Activated CD4-positive, CD25-positive, alpha-beta regulatory T cell (primary cell): ENCODE measurements at places on chromosomes 6 and 20.

DNA sequence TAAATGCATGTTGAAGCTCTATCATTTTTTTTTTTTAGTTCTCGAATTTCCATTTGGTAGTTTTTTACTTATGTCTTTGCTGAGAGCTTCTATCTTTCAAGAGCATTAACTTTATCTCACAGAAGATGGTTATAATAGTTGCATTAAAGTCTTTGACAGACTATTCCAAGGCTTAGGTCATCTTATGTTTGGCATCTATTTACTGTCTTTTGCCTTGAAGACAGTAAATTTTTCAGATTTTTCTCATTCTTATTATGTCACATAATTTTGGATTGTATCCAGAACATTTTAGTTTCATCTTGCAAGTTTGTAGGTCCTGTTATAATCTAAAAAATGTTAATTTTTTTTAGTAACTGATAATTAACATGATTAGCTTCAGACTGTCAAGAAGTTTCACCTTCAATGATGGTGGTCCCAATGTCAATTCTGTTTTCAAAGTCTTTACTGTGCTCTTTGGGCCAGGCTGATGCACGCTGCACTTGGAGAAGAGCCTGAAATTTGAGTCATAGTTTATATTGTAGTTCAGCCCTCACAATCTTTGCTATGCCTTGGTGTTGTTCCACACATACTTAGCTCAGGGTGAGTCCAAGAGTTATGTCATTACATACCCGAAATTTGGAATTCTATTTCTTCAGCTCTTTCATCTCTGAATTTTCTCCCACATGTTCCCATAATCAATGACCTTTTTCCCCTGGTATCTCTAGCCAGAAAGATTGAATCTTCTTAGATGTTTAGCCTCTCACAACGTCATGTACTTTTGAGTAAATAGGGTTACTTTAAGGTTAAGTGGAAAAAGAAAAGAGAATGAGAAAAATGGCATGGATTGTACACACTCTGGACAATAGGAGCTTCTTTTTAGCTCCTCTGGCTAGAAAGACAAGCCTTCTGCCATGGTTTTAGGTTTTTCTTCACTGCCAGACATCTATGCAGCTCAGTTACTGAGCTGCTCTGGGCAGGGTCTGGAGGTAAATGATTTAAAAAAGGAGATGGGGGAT lies 110.3 kb upstream of the BTBD3 start:
- no peak for DNase-seq

- DNase-seq = no peak
Measured at GRCh38 chr20:51529081-51529681, 13.3 kb downstream of the NFATC2 start.

GRCh38 chr6:46605091-46605797 lies 47.4 kb downstream of the CYP39A1 start:
- DNase-seq = no peak

- DNase-seq = no peak
Measured at GRCh38 chr6:121112356-121112755, 221.9 kb downstream of the TBC1D32 start.

- DNase-seq = no peak
Measured at GRCh38 chr20:2301164-2301622, 5.4 kb downstream of the TGM3 start.

DNA sequence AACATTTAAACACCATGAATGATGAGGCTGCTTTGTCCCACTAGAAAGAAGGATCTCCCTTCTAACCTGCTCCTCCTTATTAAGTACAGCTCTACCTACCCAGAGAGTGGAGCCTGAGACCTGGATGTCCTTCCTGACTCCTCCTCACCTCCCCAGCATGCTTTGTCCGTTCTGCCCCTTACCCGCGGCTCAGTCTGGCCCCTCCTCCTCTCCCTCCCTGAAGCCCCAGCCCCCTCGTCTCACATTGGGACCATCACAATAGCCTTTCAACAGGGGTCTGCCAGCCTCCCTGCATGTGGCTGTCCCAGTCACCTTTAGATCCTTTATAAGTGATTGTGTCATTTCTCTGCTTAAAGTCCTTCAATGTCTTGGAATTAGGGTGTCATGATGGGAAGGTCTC lies 72.5 kb downstream of the DZANK1 start:
- DNase-seq = no peak

DNA sequence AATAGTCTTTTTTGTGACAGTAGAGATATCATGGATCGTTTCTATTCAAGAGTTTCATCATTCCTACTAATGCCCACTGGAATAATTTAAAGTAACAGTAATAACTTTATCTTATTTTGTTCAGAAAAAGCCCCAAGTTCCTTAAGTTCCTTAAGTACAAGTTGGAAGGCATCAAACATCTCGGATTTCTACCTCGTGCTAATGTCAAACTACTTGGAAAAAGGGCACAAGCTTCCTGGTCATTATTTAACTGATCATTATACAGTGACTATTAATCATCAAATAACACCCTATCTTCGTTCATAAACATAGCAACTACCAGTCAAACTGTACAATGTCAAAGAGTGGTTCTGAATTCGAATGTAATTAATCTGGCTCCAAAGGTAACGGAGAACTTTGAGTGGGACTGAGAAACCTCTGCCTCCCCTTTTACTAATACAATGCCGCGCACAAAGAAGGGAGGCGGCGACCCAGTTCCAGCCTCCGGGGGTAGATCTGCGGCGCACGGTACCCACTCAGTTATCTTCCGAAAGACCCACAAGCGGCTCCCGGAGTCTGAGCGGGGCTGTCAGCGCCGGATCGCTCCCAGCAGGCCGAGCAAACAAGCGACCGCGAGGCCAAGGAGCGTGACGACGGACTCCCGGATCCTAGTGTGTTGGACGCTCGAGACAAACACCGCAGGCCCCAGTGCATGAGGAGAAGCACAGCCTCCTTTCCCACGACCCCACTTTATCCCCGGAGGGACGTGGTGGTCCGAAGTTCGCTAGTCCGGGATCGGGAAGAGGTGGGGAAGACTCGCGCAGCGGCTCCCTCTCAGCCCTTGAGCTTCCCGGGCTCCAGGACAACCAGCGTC lies 716 bp downstream of the SHPRH start:
- DNase-seq = peak; percentile 14

GRCh38 chr6:84798257-84798656 lies 33.9 kb upstream of the TBX18 start:
- no peak for DNase-seq

DNA sequence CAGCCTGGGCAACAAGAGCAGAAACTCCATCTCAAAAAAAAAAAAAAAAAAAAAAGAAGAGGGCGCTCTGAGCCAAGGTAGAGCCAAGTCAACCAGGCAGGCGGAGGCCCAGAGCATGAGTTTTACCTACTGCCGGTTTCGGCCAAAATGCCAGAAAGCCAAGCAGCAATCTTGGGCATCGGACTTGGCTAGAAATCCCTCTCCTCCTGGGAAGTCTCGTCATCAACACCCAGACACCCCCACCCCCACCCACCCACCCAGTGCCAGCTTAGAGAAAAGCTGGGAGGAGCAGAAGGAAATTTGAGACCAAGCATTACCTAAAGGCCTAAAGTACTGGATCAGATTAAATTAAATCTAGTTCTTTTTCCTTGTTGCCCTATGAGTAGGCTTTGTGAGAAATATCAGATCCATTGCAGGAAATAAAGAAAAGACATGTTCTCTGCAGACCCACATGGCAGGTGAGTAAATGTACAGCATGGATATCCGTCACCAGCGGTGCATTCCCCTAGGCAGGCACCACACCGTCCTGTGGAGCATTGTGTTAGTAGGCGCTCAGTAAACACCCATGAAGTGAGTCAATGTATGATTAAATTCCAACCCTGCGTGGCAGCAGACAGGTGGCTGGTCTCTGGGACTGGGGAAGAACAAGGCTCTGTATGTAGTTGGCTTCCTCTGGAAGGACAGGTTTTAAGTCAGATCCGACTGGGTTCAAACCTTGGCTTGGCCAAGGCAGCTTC lies 21.0 kb downstream of the RIPOR3 start:
- DNase-seq = no peak

- no peak for DNase-seq
Measured at GRCh38 chr6:101937108-101937507, 543.6 kb downstream of the GRIK2 start.

GRCh38 chr20:52348434-52348833 lies 156.9 kb upstream of the ZFP64 start:
- DNase-seq = no peak

DNA sequence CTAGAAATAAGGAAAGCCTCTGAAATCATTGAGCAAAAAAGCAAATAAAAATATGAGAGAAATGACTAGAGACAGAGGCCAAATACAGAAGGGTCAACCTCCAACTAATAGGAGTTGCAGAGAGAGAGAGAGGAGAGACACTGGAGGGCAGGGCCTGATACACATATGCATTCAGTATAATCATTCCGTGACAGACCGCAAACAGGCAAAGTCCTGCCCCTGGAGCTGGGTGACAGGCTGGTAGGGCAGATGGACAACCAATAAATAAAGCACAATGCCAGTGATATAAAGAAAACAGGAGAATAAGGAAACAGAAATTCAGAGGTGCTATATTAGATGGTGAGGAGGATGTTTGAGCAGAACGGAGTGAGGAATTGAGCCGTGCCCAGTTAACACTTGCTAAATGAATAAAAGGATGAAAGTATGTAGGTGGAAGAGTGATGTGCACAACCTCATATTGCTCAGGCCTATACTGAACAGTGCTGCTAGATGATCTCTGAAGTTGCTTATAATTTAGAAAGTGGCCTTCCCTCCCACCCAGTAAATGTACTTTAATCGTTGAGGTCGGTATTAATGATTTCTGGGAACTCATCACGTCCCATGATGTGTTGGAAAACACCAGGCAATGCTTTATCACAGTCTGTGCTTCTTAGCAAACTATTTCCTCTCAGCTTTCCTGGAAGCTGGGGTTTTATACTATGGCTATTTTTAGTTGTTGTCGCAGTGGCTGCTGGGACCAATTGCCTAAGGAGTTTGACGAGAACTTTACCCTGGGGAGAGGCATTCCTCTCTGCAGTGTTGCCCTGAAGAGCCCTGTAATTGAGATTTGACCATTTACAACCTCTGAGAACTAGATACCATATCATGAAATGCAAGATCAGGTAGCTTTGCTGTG lies 37.6 kb upstream of the CLIC5 start:
- DNase-seq = no peak

DNA sequence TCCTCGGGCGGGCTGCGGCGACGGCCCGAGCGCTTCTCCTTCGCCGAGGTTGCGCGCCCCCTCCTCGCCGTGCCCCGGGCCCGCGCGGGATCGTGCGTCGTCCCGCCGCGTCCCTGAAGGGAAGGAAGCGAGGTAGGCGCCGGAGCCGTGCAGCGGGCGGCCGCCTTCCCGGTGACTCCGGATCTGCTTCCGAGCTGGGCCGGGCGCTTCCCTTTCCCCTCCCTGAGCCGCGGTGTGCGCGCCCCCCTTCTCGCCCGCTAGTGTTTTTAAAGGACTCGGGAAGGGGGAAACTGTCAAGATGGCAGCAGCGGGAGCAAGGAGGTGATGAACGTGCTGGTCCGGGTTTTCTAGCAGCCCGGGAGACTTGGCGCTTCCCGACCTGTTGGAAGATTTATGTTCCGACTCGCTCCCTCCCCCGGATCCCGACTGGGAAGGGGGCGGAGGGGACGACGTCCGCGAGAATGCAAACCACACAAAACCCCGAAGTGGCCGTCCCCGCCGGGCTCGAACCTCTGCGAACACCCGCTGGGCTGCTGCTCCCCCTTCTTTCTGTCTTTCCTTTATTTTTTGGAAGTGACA lies 744 bp upstream of the FOXO3 start:
- no peak for DNase-seq

GRCh38 chr6:122569230-122569771 lies 40.9 kb upstream of the PKIB start:
- no peak for DNase-seq

- DNase-seq = no peak
Measured at GRCh38 chr20:22496817-22497216, 87.6 kb downstream of the FOXA2 start.

GRCh38 chr20:24648481-24648880 lies 179.1 kb downstream of the SYNDIG1 start:
- no peak for DNase-seq

DNA sequence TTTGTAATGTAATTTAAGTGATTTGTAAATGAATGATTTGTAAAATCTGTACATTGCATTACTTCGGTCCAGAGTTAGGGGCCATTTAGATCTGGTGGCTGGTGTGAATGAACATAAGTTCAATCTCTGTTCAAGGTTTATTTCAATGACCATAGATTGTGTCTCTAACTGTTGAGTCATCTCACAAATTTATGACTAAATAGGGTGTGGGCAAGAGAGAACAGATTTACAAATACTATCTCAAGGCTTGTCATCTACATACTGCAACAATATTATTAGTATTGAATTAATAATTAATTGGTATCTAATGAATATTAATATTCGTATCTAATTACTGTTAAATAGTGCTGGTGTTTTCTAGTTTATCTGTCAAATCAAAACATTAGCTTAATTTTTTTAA lies 115.3 kb upstream of the EDN1 start:
- DNase-seq = no peak

GRCh38 chr20:38256021-38256420 lies 4.5 kb downstream of the KIAA1755 start:
- DNase-seq = no peak

DNA sequence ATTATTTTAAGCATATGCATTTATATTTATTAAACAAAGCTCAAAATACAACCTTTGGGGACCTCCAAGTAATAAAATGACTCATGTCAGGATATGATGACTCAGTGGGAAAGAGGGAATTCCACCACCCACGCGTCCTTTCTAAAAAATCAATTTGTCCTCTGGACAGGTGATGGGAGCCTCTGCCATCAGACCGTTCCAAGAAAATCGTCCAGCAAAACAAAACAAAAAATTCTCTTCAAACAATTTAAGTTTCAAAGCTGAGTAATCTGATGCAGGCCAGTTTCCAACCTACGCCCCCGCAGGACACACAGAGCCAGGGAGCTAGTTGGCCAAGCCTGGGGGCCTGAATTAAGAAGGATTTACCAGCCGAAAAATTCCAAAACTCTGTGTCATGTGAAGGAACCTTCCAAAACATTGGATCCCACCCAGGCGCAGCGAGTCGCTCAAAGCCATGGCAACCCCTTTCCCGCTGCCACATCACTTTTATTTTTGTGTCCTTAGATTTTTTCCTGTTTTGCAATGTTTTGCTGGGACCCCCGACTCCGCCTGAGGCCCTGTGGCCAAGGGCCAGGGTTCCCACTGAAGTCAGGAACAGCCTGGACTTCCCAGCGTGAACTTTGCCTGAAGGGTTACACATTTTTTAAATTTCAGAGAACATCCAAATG lies 95.3 kb downstream of the NFATC2 start:
- DNase-seq = no peak

- no peak for DNase-seq
Measured at GRCh38 chr6:24980507-24981385, 45.0 kb upstream of the RIPOR2 start.

DNA sequence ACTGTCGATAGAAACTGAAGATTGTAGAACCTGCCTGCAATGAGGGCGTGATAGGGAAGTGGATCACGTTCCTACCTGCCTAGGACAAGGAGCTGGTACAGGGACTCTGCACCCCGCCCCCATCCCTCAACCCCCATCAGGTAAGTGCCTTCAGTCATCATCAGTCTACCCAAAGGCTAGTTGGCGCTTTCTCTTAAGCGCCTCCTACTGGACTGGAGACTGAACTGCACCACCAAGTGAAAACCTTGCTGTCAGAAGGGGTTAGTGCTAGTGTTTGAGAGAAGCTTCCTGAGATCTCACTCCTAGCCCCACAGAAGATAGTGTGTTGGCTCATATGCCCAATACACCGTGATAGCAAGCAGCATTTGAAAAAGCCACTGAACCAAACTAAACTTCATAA lies 706.5 kb upstream of the MAN1A1 start:
- no peak for DNase-seq

- DNase-seq = no peak
Measured at GRCh38 chr20:36467076-36467999, 74.0 kb upstream of the MYL9 start.
